ENCODE measurements at places on chromosomes 5 and 9. TPM values are rescaled to one million over a fixed set of nuclear protein-coding genes. Genes with fewer than 3 reads are reported as not detected.

TMEFF1 gene
- total RNA-seq: 0.27 TPM

EGR1 gene
- total RNA-seq: 48.8 TPM

HACD4 gene
- 3.0 TPM for total RNA-seq

NR5A1 gene
- not detected for total RNA-seq

FLT4 gene
- 0.98 TPM for total RNA-seq

CANX gene
- 554 TPM for total RNA-seq

DNA sequence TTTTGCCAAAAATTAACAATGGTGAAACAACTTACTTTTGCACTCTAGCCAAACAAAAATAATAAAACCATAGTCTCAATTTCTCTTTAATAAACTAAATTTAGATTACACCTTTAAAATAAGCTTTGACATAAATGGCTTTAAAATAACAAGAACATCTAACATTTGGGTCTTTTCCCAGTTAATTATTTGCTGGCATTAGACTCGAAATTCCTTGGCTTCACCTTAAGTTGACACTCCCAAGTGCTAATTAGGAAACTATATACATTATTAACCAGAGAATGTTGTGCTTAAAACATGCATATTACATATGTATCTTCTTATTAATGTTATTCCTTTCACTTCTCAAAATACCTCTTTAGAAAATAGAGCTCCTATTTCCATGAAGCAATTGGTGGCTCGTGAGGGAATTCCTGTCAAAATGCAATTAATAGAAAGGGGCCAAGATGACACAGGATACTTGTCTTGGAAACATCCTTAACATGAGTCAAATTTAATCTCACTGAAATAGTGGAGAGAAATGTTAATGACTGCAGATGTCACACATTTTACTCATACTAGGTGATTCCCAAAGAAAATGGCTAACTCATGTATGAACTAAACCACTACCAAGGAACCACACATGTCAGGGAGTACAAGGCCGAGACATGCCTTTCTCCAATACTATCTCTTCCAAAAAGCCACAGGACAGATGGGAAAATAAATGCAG, 932.9 kb upstream of the DMAC1 start:
- H3K27me3 ChIP-seq: peaks cover 4% of the 10 kb centered on the region
- no peaks in the 10 kb centered on the region for H3K4me1 ChIP-seq
- H3K36me3 ChIP-seq: no peaks in the 10 kb centered on the region
- no peak overlapping the region for H3K27ac ChIP-seq
- no peak for DNase-seq

GRCh38 chr9:78143281-78144007, 92.4 kb upstream of the CEP78 start:
- no peaks in the 10 kb centered on the region for H3K4me1 ChIP-seq
- no peaks in the 10 kb centered on the region for H3K27me3 ChIP-seq
- H3K27ac ChIP-seq: no peak overlapping the region
- DNase-seq: no peak

- H3K4me3 ChIP-seq: peak overlapping the region; percentile 74
- no peaks in the 10 kb centered on the region for H3K36me3 ChIP-seq
- DNase-seq: no peak
- peaks cover 20% of the 10 kb centered on the region for H3K4me1 ChIP-seq
- H3K27ac ChIP-seq: no peak overlapping the region
Observed at GRCh38 chr5:150623878-150624216, 16.6 kb upstream of the SYNPO start.

- H3K36me3 ChIP-seq: peaks cover 31% of the 10 kb centered on the region
- H3K27ac ChIP-seq: peak overlapping the region; percentile 74
Observed at GRCh38 chr9:121353241-121354061, 16.6 kb downstream of the STOM start.

- H3K27ac ChIP-seq: no peak overlapping the region
- DNase-seq: no peak
- peaks cover 7% of the 10 kb centered on the region for H3K27me3 ChIP-seq
- no peaks in the 10 kb centered on the region for H3K4me1 ChIP-seq
- H3K4me3 ChIP-seq: no peak overlapping the region
Observed at GRCh38 chr5:148666353-148666752, 12.0 kb upstream of the HTR4 start.

GRCh38 chr5:154565123-154565522, 87.1 kb upstream of the HAND1 start:
- H3K4me3 ChIP-seq: no peak overlapping the region
- no peaks in the 10 kb centered on the region for H3K4me1 ChIP-seq
- H3K27me3 ChIP-seq: peaks cover 20% of the 10 kb centered on the region

DNA sequence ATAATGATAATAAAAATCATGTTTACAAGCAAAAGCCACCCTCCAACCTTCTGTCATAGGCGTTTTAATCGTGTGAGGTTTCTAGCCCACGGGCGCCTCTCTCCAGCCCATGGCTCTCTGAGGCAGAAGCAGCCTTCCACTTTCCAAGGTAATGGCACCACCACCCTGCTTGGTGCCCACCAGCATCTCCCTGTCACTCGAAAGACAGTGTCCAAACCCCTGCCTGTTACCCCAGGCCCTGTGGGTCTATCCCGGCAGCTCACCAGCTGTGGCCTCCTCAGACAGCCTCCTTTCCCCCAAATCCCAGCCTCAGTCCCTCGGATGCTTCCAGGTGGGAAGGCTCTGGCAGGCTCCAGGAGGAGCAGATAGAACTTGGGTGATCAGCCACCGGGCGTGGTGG, 123.8 kb upstream of the LPCAT1 start:
- H3K4me3 ChIP-seq: no peak overlapping the region
- H3K27me3 ChIP-seq: peaks cover 35% of the 10 kb centered on the region
- H3K27ac ChIP-seq: no peak overlapping the region
- no peak for DNase-seq
- H3K4me1 ChIP-seq: peaks cover 3% of the 10 kb centered on the region

DNA sequence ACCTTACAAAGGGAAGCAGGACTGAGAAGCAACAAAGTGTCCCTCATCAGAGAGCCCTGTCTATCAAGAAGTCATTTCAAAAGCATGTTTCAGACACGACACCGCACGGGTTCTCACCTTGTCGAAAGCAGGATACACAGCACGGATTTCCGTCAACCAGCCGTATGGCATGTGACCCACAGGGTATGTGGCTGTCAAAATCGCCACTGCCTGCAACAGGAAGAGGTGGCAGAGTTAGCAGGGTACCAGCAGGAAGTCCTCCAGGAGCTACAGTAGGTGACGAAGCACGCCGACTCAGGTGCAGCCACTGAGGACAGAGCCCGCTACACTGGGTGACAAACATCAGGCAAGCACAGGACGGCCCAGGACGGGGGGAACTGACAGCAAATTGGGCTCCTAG, 81.2 kb downstream of the OTULIN start:
- peak; percentile 29 for DNase-seq
- H3K4me1 ChIP-seq: peaks cover 27% of the 10 kb centered on the region
- H3K4me3 ChIP-seq: no peak overlapping the region
- no peaks in the 10 kb centered on the region for H3K27me3 ChIP-seq

DNA sequence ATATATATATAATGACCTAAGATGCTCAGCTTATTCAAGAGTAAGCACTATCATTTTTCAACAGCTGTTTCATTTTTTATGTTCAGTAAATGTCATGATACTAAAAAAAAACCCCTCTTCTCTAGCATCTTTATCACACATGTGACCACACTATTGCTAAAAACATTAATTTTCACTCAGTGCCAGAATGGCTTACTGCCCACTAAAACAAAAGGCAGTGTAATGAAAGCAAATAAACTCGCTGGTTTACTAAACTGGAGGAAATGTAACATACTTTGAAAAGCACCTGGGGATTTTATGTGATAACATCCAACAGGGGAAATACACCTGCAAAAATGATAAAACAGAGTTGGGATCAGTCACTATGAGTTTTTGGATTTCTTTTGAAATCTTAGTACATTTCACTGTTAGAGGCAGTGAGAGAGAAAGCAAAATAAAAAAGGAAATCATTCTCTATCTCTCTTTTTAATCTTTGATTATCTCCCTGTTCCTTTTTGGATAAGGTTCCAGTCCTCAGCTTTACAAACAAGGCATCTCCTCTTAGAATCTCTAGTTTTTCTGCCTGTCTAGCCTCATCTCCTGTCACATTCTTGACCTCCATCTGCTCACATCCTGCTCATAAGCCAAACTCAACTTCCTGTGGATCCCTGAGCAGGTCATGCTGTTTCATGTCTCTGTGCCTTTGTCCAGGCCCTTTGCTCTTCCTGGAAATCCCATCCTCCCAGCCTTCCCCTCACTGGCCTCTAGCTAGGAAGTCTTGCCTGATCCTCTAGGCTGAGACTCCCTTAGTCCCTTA, 338.0 kb downstream of the MAN2A1 start:
- no peak overlapping the region for H3K4me3 ChIP-seq
- H3K27ac ChIP-seq: peak overlapping the region; percentile 23
- no peaks in the 10 kb centered on the region for H3K36me3 ChIP-seq
- DNase-seq: no peak
- H3K27me3 ChIP-seq: no peaks in the 10 kb centered on the region
- peaks cover 23% of the 10 kb centered on the region for H3K4me1 ChIP-seq

DNA sequence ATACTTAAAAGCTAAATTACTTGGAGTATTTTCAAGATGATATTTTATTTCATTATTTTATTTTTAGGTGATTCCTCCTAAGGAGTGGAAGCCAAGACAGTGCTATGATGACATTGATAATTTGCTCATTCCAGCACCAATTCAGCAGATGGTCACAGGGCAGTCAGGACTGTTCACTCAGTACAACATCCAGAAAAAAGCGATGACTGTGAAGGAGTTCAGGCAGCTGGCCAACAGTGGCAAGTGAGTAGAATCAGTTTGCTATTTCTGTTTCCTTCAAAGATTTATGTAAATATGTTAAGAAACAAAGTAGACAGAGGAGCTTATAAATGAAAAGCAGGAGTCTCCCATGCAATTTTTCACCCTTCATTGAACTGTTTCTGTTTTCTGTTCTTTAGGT, 47.8 kb downstream of the KDM4C start:
- no peaks in the 10 kb centered on the region for H3K27me3 ChIP-seq
- DNase-seq: no peak
- no peaks in the 10 kb centered on the region for H3K4me1 ChIP-seq
- no peak overlapping the region for H3K4me3 ChIP-seq

DNA sequence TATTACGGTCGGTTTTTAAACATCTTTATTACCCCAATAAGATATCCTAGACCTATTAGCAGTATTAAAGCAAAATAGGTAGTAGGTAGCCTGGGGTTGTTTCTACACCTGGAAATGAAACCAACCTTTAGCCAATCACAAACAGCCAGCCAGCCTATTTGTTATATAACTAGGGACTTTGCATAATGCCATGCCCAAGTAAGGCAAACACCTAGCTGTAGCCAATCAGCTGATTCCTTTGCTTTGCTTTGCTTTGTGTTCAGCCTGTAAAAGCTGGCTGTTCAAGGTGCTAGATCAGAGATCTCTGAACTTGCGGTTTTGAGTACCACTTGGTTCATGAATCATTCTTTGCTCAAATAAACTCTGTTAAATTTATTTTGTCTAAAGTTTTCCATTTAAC, 46.5 kb upstream of the SETD9 start:
- H3K4me1 ChIP-seq: peaks cover 14% of the 10 kb centered on the region
- no peak overlapping the region for H3K27ac ChIP-seq

GRCh38 chr9:249025-249424, 34.4 kb downstream of the DOCK8 start:
- peaks cover 11% of the 10 kb centered on the region for H3K4me1 ChIP-seq
- peak overlapping the region; percentile 30 for H3K27ac ChIP-seq
- H3K27me3 ChIP-seq: no peaks in the 10 kb centered on the region
- H3K4me3 ChIP-seq: no peak overlapping the region
- no peaks in the 10 kb centered on the region for H3K36me3 ChIP-seq

DNA sequence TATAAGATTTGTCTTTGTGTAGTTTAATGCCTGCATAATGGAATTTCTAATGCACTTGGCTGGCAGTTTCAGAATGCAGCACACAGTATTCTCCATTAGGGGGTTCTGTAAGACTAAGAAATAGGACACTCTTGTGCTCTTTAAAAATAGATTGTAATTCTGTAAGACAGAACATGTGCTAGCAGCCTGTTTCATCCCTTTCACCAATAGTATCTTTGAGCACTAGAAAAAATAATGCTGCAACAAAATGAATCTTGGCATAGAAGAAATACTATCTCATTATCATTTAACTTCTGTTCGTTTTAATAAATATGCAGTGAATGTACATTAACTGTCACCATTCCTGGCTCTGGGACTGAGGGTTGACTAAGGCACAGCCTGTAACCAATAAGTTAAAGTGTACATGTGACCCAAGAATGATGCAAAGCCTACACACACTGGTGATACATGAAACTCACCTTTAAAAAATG, 23.8 kb upstream of the ZNF622 start:
- no peak overlapping the region for H3K4me3 ChIP-seq
- DNase-seq: no peak
- H3K4me1 ChIP-seq: peaks cover 26% of the 10 kb centered on the region
- peak overlapping the region; percentile 10 for H3K27ac ChIP-seq

- H3K4me1 ChIP-seq: no peaks in the 10 kb centered on the region
- no peak overlapping the region for H3K27ac ChIP-seq
- no peaks in the 10 kb centered on the region for H3K27me3 ChIP-seq
- DNase-seq: no peak
- H3K36me3 ChIP-seq: no peaks in the 10 kb centered on the region
Observed at GRCh38 chr5:125696762-125697161, 726.4 kb upstream of the GRAMD2B start.

DNA sequence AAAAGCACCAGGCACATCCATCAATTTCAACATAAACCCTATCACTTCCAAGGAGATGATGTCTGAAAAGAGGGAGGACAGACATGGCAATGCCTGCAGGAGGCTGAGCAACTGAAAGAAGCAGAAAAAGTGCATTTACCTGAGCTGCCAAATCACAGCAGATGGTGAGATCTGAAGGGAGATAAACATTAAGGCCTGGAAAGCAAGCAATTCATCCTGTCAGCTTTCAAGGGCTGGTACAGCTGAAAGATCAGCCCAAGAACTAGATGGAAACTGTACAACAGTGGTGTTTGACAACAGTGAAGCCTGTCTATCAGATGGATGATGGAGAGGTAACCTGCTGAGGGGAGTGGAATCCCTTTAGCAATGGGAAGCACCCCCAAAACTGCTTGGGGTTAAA, 433.2 kb upstream of the ZNF608 start:
- H3K27me3 ChIP-seq: no peaks in the 10 kb centered on the region
- DNase-seq: no peak
- no peaks in the 10 kb centered on the region for H3K36me3 ChIP-seq
- H3K4me3 ChIP-seq: no peak overlapping the region
- H3K4me1 ChIP-seq: no peaks in the 10 kb centered on the region
- H3K27ac ChIP-seq: no peak overlapping the region

GRCh38 chr5:42912184-42912798, 100.6 kb upstream of the SELENOP start:
- peaks cover 4% of the 10 kb centered on the region for H3K27me3 ChIP-seq
- no peak overlapping the region for H3K27ac ChIP-seq
- peaks cover 14% of the 10 kb centered on the region for H3K4me1 ChIP-seq
- H3K4me3 ChIP-seq: no peak overlapping the region

DNA sequence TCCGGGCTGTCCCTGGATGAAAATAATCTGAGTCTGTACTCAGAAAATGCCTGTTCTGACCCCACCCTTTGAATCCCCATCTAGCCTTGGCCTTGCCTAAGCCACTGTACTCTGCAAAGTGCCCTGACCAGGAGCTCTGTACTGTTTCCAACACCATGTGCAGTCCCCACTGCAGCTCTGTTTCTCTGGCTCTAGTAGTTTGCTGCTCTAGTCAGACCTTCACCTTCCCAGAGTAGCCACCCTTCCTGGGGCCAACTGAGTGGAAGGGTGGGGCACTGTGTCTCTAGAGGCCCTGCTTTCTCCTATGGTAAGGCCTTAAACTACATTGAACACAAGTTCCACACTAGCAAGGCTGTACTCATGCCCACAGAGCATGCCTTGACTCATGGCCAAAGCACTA, 31.9 kb downstream of the P4HA2 start:
- no peaks in the 10 kb centered on the region for H3K4me1 ChIP-seq
- no peaks in the 10 kb centered on the region for H3K27me3 ChIP-seq
- H3K4me3 ChIP-seq: no peak overlapping the region
- no peaks in the 10 kb centered on the region for H3K36me3 ChIP-seq
- no peak for DNase-seq
- H3K27ac ChIP-seq: no peak overlapping the region

Data from activated CD4-positive, alpha-beta T cell treated with anti-CD3 and anti-CD28 coated beads for 36 hours (primary cell).